ENCODE measurements at places on chromosomes 7 and 10.

- DNase-seq = no peak
Observed at GRCh38 chr7:118288098-118288497, 63.6 kb downstream of the ANKRD7 start.

GRCh38 chr10:86355571-86356038 is 11.0 kb downstream of the GRID1 start:
- DNase-seq = no peak

DNA sequence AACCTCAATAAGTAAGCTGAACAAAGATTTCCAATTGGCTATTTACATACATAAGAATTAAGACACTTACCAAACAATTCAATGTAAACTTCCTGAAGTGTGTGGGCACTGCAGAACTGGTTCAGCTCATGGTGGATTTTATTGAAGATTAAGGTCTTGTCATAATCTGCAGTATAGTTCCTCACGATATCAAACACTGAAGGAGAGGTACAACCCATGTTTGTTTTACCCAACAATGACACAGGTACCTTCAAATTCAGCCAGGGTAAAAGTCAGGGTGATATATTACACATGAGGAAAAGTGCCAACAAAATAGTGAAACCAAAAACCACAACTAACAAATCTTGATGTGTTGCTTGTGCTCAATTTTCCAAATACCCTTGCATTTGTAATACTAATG is 10.0 kb downstream of the ERLIN1 start:
- no peak for DNase-seq

GRCh38 chr10:23172429-23173213 is 19.5 kb upstream of the PTF1A start:
- no peak for DNase-seq

DNA sequence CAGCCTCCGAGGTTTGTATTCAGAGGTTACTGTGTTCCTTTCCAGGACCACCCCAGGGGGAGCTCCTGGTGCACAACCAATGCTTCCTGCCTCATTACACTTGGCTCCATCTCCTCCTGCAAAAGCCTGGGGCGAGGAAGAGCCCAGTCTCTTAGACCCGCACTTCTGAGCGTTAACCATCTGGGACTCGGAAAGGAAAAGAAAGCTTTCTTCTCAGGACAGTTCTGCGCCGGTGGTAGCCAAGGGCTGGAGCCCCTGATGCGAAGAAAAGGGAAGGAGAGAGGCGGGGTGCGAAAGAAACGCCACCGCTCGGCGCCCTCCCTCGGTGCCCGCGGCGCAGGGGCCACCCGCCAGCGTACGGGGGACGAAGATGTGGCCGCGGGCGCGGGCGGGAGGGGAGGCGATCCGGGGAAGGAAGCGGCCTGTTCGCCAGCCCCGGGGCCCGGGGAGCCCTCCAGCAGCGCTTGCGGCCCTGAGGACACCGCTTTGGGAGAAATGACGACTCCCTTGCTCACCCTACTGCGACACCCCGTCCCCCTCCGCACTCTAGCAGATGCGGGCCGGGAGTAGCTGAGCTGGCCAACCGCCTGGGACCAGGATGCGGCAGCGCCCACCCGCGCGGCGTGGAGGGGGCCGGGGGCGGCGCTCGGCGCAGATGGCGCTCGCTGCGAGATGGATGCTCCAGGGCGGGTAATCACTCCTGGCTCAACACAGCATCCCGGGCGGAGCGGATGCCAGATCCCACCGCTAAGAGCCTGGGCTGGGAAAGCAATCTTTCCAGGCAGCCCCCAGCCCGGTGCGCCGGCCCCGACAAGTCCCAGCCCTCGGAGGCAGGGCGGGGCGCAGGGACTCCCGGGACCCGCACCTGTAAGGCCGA is 1.3 kb downstream of the NRCAM start:
- DNase-seq = no peak

GRCh38 chr10:60611291-60611747 is 167.0 kb upstream of the CDK1 start:
- no peak for DNase-seq

DNA sequence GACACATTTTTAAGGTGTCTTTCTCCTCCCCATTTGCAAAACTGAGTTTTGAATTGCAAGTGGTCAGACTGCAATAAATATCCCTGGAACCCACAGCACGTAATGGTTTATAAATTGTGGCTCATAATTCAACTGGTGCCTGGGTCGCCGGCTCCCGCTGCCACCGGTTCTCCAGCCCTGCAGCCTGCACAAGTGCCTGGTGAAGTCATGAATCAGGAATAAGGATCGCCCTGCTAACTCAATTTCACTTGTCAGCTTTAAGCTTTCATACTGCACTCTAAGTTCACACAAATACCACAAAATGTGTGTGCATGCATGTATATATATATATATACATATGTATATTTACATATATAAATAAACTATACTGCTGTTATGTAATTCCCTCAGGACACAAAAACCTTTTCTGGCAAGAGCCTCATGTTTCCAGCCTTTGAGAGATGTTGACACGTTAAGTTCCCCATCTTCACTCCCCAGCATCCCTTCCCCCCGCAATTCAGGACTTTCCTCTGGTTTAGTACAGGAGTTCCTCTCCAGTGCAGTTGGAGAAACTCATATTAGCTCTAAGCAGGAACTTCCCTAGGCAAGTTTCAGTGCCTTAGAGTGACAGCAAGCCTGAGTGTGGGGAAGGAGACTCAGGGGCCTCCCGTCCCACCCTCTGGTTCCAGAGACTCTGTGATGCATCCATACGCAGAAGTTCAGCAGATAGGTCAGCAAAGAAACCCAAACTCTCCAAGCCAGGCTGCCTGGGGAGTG is 129.2 kb upstream of the UNC5B start:
- DNase-seq = no peak

DNA sequence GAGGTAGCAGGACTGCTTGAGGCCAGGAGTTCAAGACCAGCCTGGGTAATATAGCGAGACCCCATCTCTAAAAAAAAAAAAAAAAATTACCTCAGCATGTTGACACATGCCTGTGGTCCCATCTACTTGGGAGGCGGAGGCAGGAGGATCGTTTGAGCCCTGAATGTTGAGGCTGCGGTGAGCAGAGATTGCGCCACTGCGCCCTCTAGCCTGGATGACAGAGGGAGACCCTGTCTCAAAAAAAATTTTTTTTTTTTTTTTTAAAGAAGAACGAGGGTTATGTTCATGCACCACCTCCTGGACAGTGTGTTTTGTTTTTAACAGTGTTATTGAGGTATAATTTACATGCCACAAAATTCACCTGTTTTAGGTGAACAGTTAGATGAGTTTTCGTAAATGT is 51.1 kb upstream of the SEPHS1 start:
- no peak for DNase-seq

DNA sequence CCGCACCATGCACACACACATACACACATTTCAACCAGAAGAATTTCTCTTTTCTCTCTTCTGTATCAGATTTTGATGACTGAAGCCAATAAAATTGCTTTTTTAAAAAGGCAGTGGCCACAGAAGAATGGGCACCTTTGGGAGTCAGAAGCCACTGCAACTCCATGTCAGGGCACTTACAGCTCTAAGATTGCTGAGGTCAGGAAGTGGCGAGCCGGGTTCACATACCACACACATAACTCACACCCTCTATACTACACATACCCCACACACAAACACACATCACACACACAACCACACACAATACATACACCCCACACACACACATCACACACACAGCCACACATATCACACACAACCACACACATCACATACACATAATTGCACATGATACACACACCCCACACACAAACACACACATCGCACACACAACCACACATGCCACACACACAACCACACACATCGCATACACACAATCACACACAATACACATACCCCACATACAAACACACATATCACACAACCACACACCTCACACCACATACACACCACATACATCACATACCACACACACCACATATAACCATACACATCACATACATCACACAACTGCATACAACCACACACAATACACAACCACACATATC is 31.2 kb downstream of the GPRIN2 start:
- peak; percentile 51 for DNase-seq

- no peak for DNase-seq
Observed at GRCh38 chr10:58335306-58336005, 650 bp downstream of the UBE2D1 start.

DNA sequence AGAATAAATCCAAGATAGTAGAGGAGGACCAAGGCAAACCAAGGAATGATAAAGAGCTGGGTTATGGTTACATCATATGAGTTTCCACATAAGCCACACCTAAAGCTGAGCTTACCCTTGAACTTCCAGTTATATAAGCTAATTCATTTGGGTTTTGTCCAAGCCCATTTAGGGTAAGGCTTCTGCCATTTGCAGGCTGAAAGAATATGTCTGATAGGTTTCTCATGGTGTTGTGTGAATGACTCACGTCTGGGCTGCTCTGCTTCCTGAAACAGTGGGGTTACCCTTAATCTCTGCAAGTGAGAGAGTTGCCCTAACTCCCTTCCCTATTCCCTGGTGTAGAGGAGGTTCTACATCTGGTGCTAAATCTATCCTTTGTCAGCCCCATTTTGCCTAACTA is 60.8 kb downstream of the PTTG1IP2 start:
- no peak for DNase-seq

GRCh38 chr7:20596653-20597052 is 18.8 kb upstream of the ABCB5 start:
- DNase-seq = peak; percentile 18

- DNase-seq = peak; percentile 79
Observed at GRCh38 chr7:143485500-143485899, 7.8 kb downstream of the TAS2R41 start.

DNA sequence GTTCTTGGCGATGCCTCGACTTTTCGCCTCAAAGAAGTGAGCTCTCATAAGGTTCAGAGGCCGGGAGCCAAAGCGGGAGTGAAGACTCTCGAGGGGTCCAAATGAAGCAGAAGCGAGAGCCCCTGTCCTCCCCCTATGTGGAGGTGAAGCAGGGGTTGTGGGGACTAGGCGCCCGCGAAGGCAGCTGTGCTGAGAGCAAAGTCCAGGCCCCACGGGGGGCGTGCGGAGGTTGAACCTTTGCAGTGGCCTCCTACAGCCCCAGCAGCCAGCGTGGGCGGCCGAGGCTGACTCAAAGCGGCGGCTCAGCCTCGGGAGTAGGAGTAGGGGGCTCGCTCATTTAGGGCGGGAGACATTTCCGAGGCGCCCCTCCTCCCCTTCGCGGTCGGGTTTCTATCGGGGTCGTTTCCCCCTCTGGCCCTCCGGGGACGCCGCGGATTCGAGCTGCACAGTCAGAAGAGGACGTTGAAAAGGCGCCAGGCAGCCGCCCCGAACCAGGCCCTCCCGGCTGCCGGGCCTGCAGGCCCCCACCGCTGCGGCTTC is 553 bp upstream of the ADD3 start:
- DNase-seq = no peak

GRCh38 chr7:128890306-128891109 is 20.0 kb downstream of the KCP start:
- DNase-seq = no peak

DNA sequence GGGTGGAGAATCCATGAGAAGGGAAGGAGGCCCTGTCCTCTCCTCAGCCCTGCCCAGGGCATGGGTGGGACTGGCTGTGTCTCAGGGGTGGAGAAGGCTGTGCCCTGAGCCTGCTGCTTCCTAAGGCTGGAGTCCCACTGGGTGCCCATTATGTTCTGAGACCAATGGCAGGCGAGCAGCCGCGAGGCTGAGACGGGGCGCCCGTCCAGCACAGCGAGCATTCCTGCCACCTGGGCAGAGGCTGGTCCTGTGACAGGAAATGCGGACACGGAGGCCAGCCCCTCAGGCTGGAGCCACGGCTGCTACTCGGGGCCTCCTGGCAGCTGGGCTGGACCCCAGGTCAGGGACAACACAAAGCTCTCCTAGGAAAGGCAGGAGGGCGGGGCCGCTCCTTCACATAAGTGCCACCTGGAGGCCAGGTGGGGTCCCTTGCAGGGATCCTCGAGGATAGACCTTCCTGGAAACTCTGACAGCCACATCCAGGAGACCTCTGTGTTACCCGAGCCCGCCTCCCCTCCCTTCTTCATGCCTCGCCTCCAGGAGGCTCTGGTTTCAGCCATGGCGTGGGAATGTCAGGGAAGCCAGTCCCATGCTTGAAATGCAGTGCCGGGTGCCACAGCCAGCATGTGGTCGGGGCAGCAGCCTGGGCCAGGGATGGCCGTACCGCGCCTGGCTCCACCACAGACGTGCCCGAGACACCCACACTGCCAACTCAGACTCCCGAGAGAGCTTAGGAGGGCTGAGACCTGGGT is 173.9 kb downstream of the USP6NL start:
- no peak for DNase-seq

- no peak for DNase-seq
Observed at GRCh38 chr10:16490511-16490910, 31.2 kb downstream of the C1QL3 start.

DNA sequence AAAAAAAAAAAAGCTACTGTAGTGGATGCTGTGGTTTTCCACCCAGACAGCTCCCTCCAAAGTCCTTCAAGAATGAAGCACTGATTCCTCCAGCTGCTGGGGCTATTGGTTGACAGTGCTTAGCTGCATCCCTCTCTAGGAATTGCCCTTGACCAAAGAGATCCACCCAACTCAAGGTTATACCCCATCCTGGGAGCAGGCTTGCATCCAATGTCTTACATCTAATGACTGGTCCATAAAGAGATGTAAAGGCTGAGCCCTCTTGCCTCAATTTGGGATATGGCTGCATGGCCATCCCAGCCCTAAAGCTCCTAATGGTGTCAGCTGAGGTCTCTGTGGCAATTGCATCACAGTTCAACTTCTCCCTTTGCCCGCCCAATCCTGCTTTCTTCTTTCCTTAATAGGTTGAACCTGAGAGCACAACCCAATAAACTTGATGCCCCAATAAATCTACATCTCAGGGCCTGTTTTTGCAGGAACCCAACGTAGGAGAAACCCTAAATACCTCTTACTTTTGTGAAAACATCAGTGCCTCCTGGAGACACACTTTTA is 4.4 kb downstream of the GPR37 start:
- DNase-seq = no peak

GRCh38 chr10:35913628-35914027 is 271.5 kb upstream of the FZD8 start:
- DNase-seq = no peak

DNA sequence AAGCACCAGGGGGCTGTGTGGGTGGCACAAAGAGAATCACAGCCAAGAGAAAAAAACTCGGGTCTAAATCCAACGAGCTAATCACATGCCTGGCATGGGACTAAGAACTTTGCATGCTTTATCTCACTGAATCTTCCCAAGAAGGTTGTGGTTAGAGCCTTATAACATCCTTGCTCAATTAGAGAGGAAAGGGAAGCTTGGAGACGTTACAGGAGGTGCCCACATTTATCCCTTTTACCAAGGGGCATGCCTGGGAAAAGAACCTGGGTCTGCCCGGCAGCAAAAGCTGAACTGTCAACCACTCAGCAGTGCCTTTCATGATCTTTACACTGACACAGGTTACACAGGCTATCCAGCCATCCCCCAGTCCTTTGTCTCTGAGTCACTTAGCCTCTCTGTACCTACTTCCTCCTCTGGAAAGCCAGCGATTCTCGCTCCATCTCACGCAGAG is 190.1 kb downstream of the PRPF18 start:
- DNase-seq = peak; percentile 49

DNA sequence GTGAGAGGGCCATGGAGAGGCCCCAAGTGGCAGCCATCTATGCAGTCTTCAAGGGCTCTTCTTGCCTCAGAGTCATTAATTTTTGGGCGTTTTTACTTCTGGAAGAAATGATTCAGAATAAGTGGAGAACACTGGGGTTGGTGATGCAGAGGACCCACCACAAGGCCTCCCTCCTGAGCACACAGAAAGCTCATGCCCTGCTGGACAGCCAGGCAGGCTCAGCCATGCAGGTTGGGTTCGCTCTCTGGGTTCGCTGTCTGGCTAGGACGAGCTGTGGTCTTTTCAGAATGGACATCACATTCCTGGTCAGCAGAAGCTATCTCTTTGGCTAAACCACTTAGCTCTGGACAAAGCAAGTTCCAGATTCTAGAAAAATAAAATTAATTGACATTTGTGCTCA is 480.8 kb downstream of the RPS24 start:
- DNase-seq = no peak

- DNase-seq = no peak
Observed at GRCh38 chr10:127984945-127985344, 78.0 kb downstream of the PTPRE start.
